Naive thymus-derived CD4-positive, alpha-beta T cell (primary cell): ENCODE measurements at places on chromosomes 2 and 18. TPM values are rescaled to one million over a fixed set of nuclear protein-coding genes. Genes with fewer than 3 reads are reported as not detected.

DNA sequence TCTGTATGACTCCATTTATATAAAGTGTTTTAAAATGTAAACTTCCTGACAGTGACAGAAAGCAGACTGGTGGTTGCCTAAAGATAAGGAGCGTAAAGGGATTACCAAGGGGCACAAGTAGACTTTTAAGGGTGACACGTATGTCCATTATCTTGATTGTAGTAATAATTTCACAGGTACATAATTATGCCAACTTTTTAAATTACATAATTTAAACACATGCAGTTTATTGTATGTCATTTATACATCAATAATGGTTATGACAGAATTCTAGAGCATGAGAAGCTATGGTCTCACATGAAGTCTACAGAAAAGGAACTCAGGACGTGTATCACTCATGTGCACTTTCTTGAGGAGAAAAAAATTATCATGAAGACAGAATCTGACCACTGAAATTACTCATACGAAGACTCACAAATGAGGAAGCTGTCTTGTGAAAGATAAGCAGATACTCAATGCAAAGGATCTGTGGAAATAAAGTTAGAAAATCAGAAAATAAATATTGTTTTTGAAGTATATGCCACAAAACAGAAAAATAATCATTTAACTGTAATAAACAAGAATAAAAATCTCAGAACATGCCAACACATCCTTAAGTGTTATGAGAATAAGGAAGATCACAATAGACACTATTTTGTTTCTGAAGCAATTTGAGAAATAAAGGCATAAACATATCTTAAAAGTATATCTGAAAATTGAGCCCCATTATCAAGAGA is 84.4 kb downstream of the TMEM131 start:
- no peak overlapping the region for H3K27ac ChIP-seq
- no peaks in the 10 kb centered on the region for H3K4me1 ChIP-seq
- no peak overlapping the region for H3K4me3 ChIP-seq
- no peaks in the 10 kb centered on the region for H3K27me3 ChIP-seq
- no peaks in the 10 kb centered on the region for H3K36me3 ChIP-seq

DNA sequence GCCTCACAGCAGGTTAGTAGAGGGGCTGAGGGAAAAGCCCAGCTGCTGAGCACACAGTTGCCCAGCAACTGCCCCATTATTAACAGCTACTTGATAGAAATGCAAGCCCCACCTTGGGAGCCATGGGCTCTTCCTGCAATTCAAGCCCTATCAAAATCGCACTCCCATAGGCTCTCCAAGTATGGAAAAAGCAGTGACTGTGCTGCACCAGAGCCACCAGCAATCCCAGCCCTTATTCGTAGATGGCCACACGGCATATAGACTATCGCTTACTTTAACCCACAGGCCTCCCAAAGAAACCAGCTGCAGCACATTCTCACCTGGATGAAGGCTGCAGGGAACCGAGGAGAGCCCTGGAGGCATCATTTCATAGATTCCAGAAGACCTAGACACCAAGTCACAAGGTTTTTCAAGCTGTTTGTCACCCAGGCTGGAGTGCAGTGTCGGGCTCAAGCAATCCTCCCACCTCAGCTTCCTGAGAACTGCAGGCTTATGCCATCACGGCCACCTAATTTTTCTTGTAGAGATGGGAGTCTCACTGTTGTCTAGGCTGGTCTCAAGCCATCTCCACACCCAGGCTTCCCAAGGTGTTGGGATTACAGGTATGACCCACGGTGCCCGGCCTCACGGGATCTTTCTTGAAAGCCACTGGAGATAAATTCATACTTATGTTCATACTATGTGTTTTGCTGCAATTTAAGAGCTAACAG is 11.3 kb downstream of the NCL start:
- no peaks in the 10 kb centered on the region for H3K4me1 ChIP-seq
- no peak overlapping the region for H3K4me3 ChIP-seq
- no peak overlapping the region for H3K27ac ChIP-seq
- H3K36me3 ChIP-seq, result peaks cover 50% of the 10 kb centered on the region
- no peak for DNase-seq

DNA sequence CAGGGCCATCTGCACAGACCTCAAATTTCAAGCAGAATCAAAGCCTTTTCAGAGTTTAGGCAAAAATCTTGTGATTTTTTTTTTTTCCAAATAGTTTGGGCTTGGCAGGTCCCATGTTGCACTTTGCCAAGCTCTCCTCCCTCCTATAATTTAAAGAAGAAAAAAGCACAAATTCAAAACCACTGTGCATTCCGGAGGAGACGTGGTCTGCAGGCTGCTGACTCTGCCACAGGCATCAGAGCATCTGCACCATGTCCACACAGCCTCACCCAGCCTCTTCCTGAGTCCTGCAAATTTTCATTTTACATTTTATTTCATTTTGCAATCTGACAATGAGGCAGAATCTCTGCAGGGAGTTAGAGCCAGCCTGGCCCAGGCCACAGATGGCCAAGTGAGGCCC is 15.7 kb upstream of the GPC1 start:
- no peak overlapping the region for H3K27ac ChIP-seq
- no peaks in the 10 kb centered on the region for H3K36me3 ChIP-seq
- H3K4me1 ChIP-seq, result no peaks in the 10 kb centered on the region
- DNase-seq, result no peak
- no peak overlapping the region for H3K4me3 ChIP-seq

EMILIN1 gene
- 0.53 TPM for total RNA-seq

- no peak overlapping the region for H3K4me3 ChIP-seq
- H3K36me3 ChIP-seq, result no peaks in the 10 kb centered on the region
- DNase-seq, result no peak
- no peak overlapping the region for H3K27ac ChIP-seq
Measured at GRCh38 chr2:127608061-127609030, 37.6 kb upstream of the GPR17 start.

ESPNL gene
- total RNA-seq, result 0.35 TPM

GRCh38 chr2:26959331-26959730 is 11.1 kb upstream of the MAPRE3 start:
- no peak overlapping the region for H3K27ac ChIP-seq
- H3K27me3 ChIP-seq, result no peaks in the 10 kb centered on the region
- no peak overlapping the region for H3K4me3 ChIP-seq
- no peaks in the 10 kb centered on the region for H3K4me1 ChIP-seq
- no peak for DNase-seq

DNA sequence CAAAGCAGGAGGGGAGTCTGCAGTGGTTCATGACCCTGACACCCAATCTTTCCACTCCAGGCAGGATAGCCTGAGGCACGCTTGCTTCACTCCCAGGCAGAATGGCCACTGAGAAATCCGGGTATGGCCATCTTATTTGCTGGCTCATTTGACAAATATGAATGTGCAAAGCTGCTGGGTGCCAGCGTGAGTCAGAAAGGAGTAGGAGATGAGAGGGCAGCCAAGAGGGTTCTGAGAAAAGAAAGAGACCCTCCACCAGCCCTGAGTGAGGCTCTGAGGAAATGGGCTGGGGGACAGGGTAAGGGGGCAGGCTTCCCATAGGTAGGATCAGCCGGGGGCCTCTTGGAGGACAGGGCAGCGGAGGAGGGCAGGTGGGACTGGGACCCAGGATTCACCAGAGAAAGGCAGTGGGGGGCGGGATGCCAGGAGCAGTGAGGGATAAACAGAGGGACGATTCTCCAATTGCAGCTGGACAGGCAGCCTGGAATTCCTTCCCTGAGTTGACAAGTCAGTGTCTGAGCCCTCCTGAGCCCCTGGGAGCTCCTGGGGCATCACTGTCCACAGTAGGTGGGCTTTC is 15.2 kb downstream of the RAMP1 start:
- H3K4me3 ChIP-seq, result no peak overlapping the region
- H3K27me3 ChIP-seq, result no peaks in the 10 kb centered on the region
- DNase-seq, result no peak
- H3K27ac ChIP-seq, result no peak overlapping the region
- H3K36me3 ChIP-seq, result no peaks in the 10 kb centered on the region
